HTR-8/SVneo (cell line): ENCODE measurements at places on chromosomes 1 and 21.
A peak's percentile ranks its signal among the peaks of the same experiment; 100 is the strongest.

DNA sequence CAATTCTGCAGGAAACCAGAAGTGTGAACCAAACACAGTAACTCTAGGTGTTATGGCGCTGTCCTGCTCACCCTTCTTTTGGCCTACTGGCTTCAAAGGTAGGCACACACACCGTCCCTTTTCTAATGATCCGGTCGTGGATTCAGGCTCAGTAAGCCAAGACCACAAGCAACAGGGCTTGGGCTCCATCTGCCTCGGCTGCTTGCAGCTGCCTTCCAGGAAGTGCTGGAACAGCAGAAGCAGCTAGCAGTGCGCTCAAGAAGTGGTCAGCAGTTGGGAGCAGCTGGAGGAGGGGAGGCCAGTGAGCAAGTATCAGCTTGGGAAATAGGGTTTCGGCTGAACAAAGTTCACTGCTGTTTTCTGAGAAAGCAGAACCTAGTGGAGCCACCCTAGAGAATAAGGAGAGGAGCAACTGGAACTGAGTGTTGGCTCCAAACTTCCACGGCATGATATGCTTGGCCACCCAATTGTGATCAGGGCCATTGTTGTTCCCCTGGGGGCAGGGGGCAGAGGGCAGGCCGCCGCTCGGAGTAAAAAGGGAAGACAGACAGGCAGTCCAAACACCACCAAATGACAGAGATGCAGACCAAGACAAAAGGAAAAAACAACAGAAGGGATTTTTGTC, 173.4 kb downstream of the TOMM20 start:
- DNase-seq = no peak

- no peak for DNase-seq
Observed at GRCh38 chr1:240586006-240586405, 25.9 kb downstream of the GREM2 start.

DNA sequence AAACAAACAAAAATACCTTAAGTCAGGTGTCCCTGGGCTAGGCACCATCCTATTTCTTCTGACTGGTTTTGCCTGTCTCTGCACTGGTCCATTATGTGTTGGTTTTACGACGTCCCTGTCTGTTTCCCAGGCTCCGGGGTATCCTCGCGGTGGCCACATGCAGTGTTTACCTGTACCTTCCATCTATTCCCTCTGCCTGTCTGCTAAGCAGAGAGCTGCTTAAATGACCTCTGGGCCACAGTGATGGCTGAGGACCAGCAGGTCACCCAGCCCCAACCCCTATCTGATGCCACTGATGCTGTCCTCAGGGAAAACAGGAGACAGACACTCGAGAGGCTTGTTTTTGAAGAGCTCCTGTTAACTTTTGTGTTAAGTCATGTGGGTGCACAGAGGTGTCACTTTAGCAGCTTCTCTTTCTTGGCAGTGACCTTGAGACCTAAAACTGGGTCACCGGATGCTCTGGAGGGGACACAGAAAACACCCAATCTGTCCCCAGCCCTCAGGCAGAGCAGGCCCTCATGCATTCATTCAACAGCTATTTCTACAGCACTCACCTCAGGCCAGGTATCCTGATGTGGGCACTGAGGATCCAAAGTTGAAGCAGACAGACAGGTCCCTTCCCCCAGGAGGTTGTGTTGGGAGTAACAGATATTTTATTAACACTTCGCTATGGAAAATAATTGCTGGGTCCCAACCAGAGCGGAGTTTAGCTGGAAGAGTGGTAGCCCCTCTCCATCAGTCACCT, 4.4 kb upstream of the EFHD2 start:
- no peak for DNase-seq

DNA sequence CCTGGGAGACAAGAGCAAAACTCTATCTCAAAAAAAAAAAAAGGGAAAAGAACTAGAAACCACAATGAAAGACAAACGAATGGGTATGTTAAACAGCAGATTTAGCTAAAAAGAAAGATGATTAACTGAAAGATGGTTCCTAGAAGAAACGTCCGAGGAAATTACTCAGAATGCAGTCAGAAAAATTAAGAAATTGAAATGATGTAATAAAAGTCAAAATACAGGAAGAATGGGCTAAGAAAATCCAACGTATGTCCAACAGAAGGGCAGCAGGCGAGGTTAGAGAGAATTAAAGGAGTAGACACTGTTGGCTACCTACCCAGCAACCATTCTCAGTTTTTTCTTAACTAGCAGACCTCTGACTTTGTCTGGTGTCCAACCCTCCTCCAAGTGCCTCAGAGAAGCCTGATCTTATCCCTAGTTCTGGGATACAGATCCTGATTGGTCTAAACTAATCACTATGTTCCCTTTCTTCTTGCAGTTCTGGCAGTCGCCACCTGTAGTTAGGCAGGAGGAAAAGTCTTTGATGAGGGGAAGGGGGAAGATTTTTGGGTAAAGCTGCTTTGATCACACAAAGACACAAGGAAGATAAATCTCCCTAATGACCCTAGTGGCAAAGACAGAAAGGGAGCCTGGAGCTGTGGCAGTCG, 25.7 kb downstream of the GPR161 start:
- no peak for DNase-seq

DNA sequence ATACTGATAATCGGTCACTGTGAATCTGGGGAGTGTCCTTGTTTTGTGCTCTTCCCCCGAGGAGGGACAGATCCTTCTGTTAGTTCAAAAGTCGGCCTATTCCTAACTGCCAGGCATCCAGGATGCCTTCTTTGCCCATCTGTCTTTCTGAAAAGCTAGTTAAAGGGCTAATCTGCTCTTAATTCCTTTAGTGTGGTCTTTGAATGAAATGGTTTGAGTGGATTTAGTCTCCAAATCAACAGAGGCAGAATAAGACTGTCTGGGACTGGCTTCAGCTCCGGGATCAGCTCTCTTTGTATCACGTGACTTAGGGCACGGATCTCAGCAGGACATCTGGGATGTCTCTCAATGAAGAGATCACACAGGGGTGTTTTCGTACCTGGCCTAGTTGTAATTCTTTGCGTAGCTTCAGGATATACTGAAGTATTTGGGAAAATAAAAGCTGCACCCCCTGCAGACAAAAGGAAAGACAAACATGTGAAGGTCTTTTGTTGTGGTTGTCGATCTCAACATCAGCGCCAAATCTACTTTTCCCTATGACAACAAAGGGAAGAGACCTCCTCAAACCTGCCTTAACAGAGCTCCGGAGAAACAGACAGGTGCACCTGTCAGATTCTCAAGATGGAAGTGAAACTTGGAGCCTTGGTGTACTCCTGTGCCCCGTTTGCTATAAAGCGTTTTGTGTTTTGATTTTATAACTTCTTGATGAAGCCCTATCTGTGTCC, 97.9 kb downstream of the ERG start:
- no peak for DNase-seq

DNA sequence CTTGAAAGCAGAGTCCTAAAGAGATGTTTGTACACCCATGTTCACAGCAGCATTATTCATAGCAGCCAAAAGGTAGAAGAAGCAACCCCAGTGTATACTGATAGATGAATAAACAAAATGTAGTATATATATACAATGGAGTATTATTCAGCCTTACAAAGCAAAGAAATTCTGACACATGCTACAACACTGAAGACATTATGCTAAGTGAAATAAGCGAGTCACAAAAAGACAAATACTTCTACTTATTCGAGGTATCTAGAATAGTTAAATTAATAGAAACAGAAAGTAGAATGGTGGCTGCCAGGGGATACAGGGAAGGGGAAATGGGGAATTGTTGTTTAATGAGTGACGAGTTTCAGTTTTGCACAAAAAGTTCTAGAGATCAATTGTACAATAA, 23.5 kb downstream of the COP1 start:
- DNase-seq = no peak

DNA sequence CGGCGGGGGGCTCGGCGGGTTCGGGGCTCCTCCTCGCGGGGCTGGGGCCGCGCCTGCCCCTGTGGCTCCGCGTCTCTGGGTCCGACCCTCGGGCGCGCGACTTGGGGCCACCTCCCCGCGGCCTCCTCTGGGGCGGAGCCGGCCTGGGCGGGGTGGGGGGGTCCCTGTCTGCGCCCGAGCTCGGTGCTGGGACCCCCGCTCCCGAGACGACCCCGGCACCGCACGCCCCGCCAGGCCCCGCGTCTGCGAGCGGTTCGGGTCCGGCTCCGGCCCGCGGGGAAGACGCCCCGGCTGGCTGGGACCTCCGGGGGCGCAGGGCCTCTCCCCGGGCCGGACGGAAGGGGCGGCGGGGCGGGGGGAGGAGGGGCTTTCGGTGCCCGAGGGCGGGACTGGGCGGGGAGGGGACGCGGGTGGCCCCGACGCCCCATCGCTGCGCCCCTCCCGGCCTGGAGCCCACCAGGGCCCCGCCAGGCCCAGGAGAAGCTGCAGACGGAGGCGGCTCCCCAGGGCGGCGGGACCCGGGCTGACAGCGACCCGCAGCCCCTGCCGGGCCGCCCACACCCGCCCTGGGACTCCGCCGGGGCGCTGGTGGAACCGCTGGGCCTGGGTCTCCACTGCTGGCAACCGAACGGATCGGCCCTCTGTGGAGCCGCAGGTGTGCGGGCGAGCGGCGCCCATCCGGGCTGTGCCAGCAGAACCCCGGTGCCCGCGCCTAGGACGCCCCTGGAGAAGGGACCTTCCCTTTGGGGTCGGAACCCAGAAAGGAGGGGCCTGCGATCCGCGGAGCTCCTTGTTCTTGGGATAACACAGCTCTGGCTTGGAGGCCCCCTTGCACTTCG, 610 bp downstream of the COL6A2 start:
- no peak for DNase-seq

GRCh38 chr1:201229771-201230635, 39.4 kb downstream of the IGFN1 start:
- peak; percentile 44 for DNase-seq

GRCh38 chr1:107677697-107678096, 287.3 kb downstream of the VAV3 start:
- no peak for DNase-seq
